ENCODE measurements at places on chromosomes 16 and 17.

GRCh38 chr16:77273815-77274214 is 74.6 kb downstream of the SYCE1L start:
- DNase-seq: no peak

DNA sequence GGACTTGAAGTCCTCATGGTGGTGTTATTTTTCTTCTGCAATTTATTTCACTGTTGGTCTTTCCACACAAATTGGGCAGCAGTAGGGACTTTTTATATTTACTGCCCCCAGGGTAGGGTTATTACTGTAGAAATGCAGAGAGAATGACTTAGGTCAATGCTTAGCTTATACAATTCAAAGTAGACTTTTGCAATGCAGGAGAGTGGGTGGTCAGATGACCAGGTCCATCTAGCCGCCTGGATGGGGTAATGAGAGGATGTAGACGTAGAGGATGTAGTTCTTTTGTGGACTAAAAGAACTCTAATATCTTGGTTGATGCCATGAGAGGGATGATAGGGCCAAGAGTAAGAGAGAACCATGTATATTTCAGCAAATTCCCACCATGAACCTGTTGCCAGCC is 2.7 kb upstream of the KRTAP17-1 start:
- no peak for DNase-seq

DNA sequence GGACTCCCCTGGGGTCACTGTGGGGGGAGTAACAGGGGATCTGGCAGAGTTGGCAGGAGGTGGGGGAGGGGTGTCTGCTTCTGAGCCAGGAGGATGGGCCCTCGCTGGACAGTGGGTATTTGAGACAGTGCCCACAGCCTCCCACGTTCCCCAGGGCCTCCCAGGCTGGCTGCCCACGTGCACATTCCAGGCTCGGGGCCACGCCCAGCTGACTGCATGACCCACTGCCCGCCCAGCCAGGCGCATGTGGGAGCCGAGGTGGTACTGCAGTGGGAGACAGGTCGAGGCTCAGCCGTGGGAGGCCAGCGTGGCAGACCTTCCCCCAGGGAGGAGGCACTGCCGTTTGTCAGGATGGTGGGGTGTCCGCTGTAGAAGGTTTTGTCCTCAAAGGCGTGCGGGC is 38.8 kb downstream of the BAHCC1 start:
- no peak for DNase-seq

DNA sequence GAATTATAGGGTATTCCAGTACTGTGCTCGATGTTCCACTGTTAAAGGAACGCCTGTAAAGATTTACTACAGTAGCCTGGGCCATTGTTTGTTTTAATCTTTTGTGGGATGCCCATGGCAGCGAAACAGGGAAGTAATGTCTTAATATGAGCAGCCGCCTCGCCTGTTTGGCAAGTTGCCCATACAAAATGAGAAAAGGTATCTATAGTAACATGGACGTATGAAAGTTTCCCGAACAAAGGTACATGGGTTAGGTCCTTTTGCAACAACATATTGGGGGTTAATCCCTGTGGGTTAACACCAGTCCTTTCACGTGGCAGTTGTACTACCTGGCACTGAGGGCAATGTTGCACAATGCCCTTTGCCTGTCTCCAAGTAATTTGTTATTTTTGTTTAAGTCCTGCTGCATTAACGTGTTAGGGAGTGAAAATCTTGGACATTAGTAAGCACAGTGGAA is 21.1 kb upstream of the TMC5 start:
- peak; percentile 36 for DNase-seq

GRCh38 chr17:80105762-80106161 is 4.4 kb downstream of the GAA start:
- DNase-seq: no peak

DNA sequence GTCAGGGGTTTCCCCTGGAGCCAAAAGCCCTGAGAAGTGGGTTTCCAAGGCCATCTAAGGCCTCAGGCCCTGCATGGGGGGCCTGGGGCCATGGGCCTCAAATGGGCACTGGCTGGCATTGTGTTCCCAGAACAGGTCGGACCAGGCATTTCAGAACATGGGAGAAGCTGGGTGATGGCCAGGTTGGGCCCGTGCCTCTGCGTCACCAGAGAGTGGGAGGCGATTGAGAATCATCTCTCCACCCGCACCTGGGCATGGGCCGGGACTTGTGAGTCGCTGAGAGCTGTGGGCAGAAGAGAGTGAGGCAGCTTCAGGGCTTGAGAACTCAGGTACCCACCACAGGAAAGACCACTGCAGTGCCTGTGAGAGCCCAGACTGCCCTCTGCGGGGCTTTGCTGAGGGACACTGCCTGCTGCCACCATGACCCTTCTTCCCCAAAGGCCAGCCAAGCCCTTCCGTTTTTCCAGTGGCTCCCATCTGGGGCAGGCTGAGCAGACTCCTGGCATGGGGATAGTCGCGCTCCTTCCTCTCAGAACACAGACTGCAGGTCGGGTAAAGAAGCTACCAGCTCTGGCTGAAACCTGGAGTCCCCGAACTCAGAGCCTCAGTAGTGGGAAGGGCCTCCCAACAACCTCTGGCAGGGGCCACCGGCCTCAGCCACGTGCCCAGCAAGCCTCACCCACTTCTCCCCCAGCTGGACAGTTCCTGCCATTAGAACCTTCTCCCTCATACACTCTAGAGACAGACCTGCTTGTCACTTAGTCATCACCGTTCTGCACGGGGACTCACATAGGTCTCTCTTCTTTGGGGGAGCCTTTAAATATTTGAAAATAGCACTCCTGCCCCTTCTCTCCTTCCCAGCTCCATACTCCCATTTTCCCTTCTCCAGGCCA is 1.6 kb downstream of the RAB11FIP4 start:
- no peak for DNase-seq

GRCh38 chr17:59870482-59870881 is 22.3 kb downstream of the TUBD1 start:
- no peak for DNase-seq

DNA sequence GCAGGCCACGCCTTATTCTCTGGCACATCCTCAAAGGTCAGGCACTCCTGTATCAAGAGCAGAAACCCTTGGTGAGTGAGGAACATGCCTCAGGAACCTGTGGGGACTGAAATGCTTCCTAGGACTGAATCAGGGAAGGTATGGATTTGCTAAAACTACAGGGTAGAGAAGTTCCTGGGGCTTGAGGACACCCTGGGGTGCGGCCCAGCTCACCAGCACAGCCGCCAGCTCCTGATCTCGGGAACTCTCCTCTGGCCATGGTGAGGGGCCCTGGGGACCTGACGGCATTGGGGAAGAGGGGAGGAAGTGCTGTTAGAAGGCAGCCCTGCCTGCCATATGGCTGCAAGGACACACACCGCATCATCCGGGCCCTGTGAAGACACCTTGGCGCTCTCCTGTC is 7.5 kb downstream of the ZSCAN10 start:
- DNase-seq: no peak

DNA sequence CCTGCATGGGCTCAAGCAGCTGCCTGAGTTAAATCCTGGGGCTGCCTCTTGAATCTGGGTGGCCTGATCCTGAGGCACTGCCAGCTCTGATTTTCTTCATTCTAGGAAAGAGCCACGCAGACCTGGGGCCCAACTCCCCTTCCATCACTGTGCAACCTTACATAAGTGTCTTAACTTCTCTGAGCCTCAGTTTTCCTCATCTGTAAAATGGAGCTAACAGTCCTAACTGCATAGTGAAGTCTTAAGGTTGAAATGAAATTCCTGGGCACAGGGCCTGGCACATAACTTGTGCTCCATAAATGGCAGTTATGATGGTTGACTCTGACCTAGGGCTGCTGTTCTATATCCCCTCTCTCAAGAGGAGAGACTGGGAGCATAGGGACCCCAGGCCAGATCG is 236.6 kb downstream of the GSG1L start:
- DNase-seq: no peak

DNA sequence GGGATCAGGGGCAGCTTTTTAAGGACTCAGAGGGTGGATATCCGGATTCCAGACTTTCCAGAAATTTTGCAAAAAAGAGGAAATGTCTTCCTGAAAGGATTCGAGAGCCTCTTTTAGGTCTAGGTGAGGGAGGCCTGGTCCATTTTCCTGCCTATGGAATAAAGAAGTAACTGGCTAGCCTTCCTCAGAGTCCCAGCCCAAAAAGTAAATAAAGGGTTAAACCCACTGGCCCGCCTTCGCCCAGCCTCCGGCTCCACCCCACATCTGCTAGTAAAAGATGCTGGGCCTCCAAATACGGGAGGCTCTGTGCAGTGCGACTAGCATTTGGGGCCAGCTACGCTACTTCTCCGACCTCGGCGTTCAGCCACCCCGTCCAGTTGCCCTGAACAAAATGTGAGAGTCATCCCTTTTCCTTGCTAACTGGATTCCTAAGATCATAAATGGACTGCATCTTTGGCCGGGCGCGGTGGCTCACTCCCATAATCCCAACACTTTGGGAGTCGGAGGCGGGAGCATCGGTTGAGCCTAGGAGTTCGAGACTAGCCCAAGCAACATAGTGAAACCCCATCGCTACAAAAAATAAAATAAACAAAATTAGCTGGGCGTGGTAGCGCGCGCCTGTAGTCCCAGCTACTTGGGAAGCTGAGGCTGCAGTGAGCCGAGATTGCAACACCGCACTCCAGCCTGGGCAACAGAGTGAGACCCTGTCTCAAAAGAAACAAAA is 824 bp upstream of the MPP2 start:
- no peak for DNase-seq

GRCh38 chr16:25063865-25064264 is 47.7 kb upstream of the LCMT1 start:
- no peak for DNase-seq

- no peak for DNase-seq
Observed at GRCh38 chr17:72763981-72764380, 328.5 kb downstream of the SLC39A11 start.

DNA sequence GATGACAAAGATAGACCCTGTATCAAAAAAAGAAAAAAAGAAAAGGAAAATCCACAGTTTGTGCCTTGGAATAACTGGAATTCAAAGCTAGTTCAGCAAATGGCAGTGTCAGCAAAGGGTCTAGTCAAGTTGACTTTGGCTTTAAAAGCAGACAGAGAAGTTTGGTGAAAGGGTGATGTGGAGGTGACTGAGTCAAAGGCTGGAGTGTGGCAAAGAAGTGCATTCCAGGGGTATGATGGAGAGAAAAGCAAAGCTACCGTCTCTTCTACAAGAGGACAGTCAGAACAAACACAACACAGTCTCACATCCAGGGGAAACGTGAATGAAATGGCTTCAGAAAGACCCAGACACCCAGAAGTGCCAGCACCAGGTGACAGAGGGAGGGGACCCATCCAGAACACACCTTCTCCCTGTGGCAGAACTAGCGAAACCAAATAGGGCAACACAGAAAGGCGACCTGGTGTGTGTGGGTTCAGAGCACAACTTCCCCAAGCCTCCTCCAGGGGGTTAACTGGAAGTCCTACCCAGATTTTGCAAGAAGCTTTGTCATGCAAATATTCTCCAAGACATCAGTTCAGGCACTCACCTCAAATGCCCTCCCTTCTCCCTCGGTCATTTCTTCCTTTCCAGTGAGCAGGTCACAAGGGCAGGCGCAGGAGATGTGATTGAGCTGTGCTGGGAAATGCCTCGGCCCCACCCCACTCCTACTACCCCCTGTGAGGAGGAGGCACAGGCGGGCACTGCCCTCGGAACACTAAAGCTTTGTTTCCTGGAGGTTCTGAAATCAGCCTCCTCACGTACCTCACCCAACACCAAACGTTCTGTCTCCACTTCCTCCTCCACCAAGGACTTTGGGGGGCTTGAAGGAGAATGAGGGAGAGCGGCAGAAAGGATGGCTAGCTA is 481.9 kb downstream of the SOX9 start:
- DNase-seq: no peak

GRCh38 chr16:11273721-11274324 is 394 bp upstream of the PRM3 start:
- no peak for DNase-seq

DNA sequence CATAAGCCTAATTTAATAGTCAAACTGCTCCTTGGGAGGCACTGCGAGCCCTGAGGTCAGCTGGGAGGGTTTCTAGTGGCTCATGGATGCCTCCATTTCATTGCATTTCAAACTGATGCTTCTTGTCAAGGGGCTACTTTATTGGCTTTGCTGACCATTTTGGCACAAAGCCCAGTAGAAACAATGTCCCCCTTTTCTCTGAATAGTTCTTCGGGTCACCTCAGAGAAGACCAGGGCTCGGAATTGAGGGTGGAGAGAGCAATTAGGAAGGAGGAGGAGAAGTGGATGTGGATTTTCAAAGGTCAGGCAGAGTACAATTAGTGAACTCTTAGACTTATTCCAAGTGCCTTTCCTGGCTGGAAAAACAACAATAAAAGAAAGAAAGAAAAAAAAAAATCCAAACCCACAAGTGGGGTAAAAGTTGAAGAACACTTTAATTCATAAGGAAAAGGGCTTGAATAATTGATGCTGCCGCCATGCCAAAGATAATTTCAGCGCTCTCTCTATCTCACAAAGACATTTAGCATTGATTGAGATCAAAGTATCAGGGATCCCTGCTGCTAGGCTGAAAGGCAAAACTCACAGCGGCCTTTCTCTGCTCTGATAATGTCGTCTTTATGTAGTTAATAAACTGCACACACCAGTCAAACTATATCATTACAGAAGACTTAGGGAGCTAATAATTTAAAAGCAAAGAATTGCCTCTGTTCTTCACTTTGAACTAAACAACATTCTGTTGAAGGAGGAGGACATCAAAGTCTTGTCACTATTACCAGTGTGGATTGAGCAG is 122.7 kb downstream of the RGS9 start:
- DNase-seq: no peak

GRCh38 chr17:34637548-34638525 is 58.5 kb downstream of the TMEM132E start:
- no peak for DNase-seq

- no peak for DNase-seq
Observed at GRCh38 chr17:81173762-81174155, 7.7 kb upstream of the AATK start.

All from NCI-H2081 treated with DMSO at 0.1 percent for 48 hours (cell line).